SK-N-MC (cell line): ENCODE measurements at places on chromosomes 1 and 21.
A peak's percentile ranks its signal among the peaks of the same experiment; 100 is the strongest.

DNA sequence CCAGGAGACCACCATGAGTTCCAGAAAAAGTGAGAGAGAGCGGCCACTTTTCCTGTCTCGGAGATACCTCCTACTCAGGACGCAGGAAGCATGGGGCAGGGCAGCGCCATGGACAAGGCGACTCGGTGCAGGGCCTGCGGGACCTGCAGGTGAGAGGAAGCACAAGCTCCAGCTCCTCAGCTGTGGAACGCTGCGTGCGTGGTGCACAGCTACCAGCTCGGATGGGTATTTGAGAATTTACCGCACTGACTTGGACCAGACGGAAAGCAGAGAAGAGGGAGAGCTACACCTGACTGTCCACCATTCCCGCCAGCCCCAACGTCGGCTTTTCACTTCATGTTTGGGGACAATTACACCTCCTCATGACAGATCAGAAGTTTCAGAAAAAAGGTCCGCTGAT lies 8.2 kb upstream of the CDK11A start:
- no peak for DNase-seq

- peak; percentile 70 for DNase-seq
These were observed 22.0 kb upstream of the PRELP start for GRCh38 chr1:203453616-203454015.

GRCh38 chr21:18877917-18878316 lies 474.3 kb upstream of the TMPRSS15 start:
- DNase-seq: no peak

GRCh38 chr1:37697090-37697489 lies 4.8 kb downstream of the CDCA8 start:
- DNase-seq: no peak

DNA sequence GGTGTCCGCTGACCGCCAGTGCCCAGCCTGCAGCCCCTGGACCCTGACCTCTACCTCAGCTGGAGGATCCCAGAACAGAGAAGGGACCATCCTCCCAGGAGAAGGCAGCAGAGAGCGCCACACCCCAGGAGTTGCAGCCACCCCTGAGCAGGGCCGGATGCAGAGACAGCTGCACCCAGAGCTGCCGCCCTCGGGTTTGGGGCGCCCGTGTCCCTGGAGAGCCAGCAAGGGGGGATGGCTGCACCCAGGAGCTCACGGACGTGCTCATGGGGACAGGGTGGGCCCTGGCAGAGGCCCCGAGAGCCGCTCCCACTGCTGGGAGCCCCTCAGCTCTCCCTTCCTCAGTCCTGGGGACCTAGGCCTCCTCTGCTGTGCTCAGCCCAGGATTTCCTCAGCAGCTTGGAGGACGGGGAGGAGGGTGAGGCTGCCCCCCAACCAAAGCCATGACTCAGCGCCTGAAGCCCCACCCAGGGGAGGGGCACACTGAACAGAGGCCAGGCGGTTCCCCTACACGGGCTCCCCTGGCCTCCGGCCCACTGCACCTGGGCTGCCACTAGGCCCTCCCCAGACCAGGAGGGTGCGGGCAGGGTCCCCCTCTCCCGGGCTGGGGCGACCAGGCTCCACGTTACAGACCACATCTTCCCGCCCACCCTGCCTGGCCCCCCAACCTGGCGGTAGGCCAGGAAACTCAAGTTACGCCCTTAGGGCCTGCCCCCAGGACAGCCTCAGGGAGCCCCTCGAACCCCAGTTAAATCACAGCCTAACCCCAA lies 2.2 kb downstream of the ACAP3 start:
- DNase-seq: no peak

GRCh38 chr1:184463680-184464079 lies 76.9 kb downstream of the C1orf21 start:
- DNase-seq: no peak

DNA sequence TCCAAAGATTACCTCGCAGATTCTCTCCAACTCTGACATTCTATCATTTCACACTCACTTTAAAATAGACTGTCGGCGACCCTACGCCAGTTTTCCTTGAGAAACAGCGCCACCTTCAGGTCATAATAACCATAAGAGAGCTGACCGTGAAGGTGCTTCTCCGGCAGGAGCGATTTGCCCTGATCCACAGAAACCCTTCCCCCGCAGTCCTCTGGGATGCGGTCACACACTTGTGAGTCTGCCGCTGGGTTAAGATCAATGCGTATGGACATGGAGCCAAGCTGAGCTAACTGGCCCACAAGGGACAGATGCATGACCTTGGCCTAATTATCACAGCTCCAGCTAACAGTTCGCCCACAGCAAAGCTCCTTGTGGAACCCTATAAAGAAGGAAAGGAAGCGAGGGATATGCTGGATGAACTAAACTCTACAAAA lies 32.8 kb upstream of the IFNAR2 start:
- DNase-seq: peak; percentile 20
